Natural killer cell (primary cell): ENCODE measurements at places on chromosomes 2 and 18.

- no peaks in the 10 kb centered on the region for H3K4me1 ChIP-seq
- no peak overlapping the region for H3K4me3 ChIP-seq
- no peaks in the 10 kb centered on the region for H3K27me3 ChIP-seq
- no peak for DNase-seq
Observed at GRCh38 chr2:153169609-153170008, 309.0 kb downstream of the RPRM start.

DNA sequence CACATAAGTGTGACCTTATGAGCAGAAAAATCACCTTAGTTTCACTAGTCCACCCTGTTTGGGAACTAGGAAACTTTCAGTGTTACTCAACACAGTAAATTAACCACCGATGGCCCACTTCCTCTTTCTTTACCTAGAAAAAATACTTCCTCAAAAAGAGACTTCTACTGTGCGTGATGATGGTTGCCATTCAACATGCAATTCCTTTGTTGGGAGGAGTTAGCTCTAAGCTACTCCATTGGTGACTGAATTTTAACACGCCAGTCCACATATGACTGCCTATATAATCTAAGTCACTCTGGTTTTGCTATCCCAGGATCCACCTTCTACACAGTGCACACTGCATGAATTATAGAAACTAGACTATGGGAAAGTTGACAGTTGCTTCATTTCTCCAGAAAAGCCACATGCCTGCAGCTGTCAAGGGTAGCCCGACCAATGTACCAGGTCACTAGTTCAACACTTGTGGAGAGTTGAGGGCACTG is 47.8 kb upstream of the REG3G start:
- H3K4me3 ChIP-seq = no peak overlapping the region
- no peak overlapping the region for H3K27ac ChIP-seq
- H3K36me3 ChIP-seq = no peaks in the 10 kb centered on the region
- no peaks in the 10 kb centered on the region for H3K27me3 ChIP-seq

DNA sequence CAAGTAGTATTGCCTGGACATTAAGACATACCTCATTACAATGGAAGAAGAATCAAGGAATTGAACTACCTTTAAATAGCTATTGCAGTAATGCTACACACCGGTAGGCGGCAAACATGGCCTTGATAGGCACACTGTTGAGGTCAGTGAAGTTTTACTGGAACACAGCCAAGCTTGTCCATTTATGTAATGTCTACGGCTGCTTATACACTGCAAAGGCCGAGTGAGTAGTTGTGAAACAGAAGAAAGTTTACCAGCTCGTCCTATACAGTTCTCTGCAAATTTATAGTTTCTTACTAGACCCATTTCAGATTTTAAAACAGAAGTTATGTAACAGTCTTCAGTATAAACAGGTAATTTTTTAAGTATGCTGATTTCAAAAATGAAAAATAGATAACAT is 38.8 kb downstream of the PPP4R1 start:
- H3K27me3 ChIP-seq = no peaks in the 10 kb centered on the region
- peaks cover 43% of the 10 kb centered on the region for H3K36me3 ChIP-seq
- DNase-seq = no peak
- no peaks in the 10 kb centered on the region for H3K4me1 ChIP-seq

DNA sequence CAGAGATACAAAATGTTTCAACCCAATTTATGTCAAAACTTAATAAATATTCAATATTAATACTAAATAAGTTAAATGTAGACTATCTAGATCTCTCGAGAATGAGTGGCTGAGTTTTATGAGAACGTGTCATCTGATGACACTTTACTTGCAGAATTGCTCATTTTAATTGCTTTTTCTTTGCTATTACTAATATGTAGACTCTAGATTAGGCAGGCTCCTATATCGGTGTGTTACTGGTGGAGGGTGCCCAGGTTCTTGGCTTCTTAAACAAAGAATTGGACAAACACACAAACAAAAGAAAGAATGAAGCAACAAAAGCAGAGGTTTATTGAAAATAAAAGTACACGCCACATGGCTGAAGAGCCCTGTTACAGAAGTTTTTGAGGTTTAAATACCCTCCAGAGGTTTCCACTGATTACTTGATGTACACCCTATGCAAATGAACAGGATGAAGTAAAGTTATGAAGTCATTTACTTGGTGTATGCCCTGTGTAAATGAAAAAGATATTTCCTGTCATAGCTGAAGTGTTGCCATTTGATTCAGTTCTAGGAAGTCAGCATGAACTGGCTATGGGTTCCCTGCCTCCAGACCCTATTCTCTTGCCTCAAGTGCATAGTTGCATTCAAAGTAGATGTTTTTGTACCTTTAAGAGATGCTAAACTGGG is 122.9 kb upstream of the ITGA4 start:
- no peaks in the 10 kb centered on the region for H3K36me3 ChIP-seq
- no peaks in the 10 kb centered on the region for H3K27me3 ChIP-seq
- H3K27ac ChIP-seq = no peak overlapping the region
- H3K4me3 ChIP-seq = no peak overlapping the region
- no peak for DNase-seq

DNA sequence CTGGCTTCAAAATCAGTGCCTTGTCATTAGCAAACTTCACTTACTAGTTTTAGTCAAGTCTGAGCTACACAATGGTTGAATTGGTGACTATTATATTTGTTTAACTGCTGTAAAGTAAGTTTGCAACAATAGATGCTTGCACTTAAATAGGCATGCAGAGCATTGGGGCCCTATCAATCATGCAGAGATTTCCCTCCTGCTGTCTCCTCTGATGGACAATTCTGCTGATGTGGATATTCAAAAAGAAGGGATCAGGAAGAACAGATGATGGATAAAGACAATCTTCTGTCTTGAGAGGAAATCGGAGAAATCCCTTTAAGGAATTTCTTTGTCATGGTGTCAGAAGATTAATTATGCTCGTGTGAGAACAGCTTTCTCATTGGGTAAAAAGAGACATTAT is 89.0 kb downstream of the GREB1L start:
- DNase-seq = no peak
- H3K27me3 ChIP-seq = no peaks in the 10 kb centered on the region
- no peak overlapping the region for H3K4me3 ChIP-seq

DNA sequence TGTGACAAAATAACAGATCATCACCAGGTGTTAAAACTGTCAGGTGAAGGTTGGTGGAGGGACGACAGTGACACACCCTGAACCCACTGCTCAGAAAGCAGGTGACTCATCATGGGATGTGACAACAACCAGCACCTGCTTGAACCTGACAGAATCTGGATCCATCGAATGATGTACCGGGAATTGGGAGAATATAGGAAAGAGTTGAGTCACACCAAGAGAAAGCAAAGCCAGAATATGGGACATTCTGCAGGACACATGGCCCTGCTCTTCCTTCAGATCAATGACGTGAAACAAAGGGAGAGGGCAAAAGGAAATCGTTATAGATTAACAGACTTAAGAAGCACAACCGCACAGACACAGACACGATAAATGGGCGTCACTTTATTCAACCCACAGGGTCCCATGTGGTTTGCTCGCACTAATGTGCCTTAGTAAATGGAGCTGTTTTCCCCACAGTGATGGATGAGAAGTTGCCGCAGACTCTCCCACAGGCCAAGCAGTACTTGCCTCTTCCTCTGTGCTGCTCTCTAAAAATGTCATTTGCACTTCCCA is 100.1 kb downstream of the CRACDL start:
- peaks cover 39% of the 10 kb centered on the region for H3K4me1 ChIP-seq
- no peak overlapping the region for H3K4me3 ChIP-seq
- no peak overlapping the region for H3K27ac ChIP-seq
- H3K27me3 ChIP-seq = no peaks in the 10 kb centered on the region

- H3K27me3 ChIP-seq = no peaks in the 10 kb centered on the region
- no peaks in the 10 kb centered on the region for H3K36me3 ChIP-seq
- H3K4me1 ChIP-seq = no peaks in the 10 kb centered on the region
Observed at GRCh38 chr18:44323125-44323524, 357.6 kb upstream of the SETBP1 start.

- peak overlapping the region; percentile 66 for H3K4me3 ChIP-seq
- peak overlapping the region; percentile 63 for H3K27ac ChIP-seq
- H3K36me3 ChIP-seq = no peaks in the 10 kb centered on the region
- peaks cover 2% of the 10 kb centered on the region for H3K27me3 ChIP-seq
- no peak for DNase-seq
Observed at GRCh38 chr2:23940718-23941620, 706 bp downstream of the UBXN2A start.

GRCh38 chr2:154161286-154161685 is 289.6 kb downstream of the GALNT13 start:
- no peak for DNase-seq
- H3K36me3 ChIP-seq = no peaks in the 10 kb centered on the region
- H3K27me3 ChIP-seq = no peaks in the 10 kb centered on the region

DNA sequence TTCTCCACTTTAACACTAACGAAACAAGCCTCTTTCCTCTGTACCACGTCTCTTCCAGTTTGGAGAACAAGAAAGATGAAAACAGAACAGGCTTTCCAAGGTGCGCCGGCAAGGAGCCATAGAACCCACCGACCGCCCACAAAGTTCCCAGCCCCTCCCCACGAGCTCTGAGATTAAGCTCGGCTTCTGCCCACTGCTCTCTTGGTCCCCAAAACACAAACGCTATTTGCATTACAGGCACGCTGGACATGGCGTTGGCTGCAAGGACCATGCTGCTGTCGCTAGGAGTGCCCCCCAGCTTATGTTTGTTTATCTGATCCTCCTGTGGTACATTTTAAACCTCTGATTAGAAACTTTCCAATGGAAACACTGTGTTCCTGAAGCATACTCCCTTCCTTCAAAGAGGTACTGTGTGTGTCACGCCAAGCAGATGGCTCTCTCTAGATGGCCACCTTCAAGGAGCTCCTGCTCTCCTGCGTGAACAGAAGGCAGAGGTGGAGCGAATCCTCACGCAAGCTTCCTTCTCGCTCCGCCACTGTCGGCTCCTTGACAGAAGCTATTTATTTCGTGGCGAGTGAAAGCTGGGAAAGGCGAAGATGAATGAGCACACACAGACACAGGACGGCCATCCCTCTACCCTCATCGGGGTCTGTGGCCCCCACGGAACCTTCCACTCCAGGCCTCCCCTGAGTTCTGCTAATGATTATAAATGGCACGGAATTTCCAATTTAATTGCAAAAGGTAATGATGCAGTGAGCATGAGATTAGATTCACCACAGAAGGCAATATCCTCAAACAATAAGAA is 166.2 kb downstream of the EIPR1 start:
- H3K4me1 ChIP-seq = peaks cover 5% of the 10 kb centered on the region
- no peak overlapping the region for H3K27ac ChIP-seq
- H3K36me3 ChIP-seq = peaks cover 5% of the 10 kb centered on the region

- H3K27ac ChIP-seq = no peak within 1 kb of the TSS
- no peaks in the 10 kb centered on the region for H3K36me3 ChIP-seq
- no peaks in the 10 kb centered on the region for H3K4me1 ChIP-seq
- H3K27me3 ChIP-seq = no peaks in the 10 kb centered on the region
Observed at GRCh38 chr2:3594493-3595281, at the start of gene COLEC11. Gene COLEC11 (plus strand): TSS chr2:3595112. CDS start chr2:3604341, 9,229 bp downstream.

DNA sequence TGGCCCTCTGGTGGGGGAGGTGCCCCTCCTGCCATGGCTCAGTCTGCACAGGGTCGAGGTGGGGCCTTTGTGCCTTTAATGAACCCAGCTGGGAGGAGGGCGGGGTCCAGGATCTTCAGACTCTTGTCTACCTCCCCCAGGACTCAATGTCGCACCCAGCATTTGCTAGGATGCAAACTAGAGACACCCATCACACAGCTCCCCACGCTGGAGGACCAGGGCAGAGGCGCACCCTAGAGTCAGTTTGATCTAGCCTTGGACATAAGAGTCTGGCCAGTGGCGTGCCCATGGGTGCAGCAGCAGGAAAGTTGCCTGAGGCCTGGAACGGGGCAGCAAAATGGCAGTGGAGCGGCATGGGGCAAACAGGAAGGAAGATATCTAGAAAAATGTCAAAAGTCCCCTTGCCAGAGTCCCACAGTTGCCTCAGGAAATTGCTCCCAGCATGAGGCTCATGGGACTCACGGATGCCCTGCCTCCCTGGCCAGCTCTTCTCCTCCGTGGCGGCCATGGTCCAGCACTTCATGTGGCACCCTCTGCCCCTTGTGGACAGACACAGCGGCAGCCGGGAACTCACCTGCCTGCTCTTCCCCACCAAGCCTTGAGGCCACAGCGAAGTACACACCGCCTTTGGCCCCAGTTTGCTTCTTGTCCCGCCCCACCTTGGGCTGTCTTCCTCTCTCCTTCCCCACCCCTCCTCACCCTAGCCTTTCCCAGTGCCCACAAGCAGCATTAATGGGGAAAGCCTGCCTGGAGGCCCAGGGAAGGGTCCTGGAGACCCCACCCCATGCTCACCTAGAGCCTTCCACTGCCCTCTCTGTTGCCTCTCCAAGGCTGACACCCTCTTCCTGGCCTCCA is 17.7 kb downstream of the SH2D6 start:
- peaks cover 20% of the 10 kb centered on the region for H3K4me1 ChIP-seq
- no peak for DNase-seq
- no peaks in the 10 kb centered on the region for H3K27me3 ChIP-seq
- H3K36me3 ChIP-seq = no peaks in the 10 kb centered on the region
- H3K4me3 ChIP-seq = no peak overlapping the region
- H3K27ac ChIP-seq = peak overlapping the region; percentile 78

GRCh38 chr2:178450524-178450773 is 526 bp downstream of the PRKRA start:
- H3K27me3 ChIP-seq = no peaks in the 10 kb centered on the region
- H3K27ac ChIP-seq = peak overlapping the region; percentile 83
- peak overlapping the region; percentile 94 for H3K4me3 ChIP-seq
- peaks cover 13% of the 10 kb centered on the region for H3K4me1 ChIP-seq

GRCh38 chr18:41042866-41043265 is 912.2 kb upstream of the PIK3C3 start:
- no peaks in the 10 kb centered on the region for H3K4me1 ChIP-seq
- no peak for DNase-seq
- H3K36me3 ChIP-seq = no peaks in the 10 kb centered on the region
- H3K27ac ChIP-seq = no peak overlapping the region

DNA sequence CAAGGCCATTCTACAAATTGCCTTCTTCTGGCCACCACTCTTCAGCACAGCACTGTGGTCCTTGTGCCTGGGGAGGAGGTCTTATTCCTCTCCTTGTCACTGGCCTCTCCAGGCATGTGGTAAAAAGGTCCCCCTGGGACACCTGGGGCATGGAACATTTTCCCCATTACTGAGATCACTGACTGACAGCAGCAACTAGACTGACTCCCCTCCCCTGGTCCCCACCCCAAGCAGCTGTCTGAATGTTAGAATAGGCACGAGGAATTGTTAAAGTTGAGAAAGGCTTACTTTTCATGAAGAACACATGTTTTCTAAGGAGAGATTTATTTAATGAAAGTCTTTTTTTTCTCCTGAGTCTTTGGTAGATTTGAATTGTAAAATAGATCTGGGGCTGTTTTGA is 39.5 kb upstream of the RTN4 start:
- H3K4me1 ChIP-seq = no peaks in the 10 kb centered on the region

- H3K36me3 ChIP-seq = peaks cover 2% of the 10 kb centered on the region
- H3K4me1 ChIP-seq = peaks cover 68% of the 10 kb centered on the region
- peak overlapping the region; percentile 74 for H3K27ac ChIP-seq
- no peaks in the 10 kb centered on the region for H3K27me3 ChIP-seq
- DNase-seq = peak; percentile 29
Observed at GRCh38 chr2:37654932-37655841, 16.3 kb downstream of the CDC42EP3 start.

DNA sequence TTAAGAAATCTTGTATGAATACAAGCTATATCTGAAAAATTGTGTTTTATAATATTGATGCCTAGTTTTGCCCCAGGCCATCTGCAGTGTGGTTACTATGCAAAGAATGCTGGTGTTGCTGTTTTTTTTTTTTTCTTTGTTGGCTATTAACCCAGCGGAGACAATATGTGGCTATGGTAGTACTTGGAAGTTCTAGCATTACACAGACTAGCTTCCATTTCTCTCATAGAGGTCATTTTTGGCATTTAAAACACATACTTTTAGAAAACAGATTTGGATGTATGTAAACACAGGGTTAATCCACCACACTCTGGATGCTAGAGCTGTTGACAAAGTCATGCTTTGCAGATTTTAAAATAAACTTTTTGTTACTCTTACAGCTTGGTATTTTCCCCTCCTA is 209.8 kb downstream of the NEDD4L start:
- no peak overlapping the region for H3K4me3 ChIP-seq
- H3K36me3 ChIP-seq = no peaks in the 10 kb centered on the region
- no peaks in the 10 kb centered on the region for H3K4me1 ChIP-seq
- H3K27me3 ChIP-seq = no peaks in the 10 kb centered on the region
